Trophoblast cell (in vitro differentiated cells and primary cell): ENCODE measurements at places on chromosomes 13 and 19.

- DNase-seq, result no peak
These were observed 6.5 kb upstream of the SCEL start for GRCh38 chr13:77528834-77529500.

- DNase-seq, result no peak
These were observed 223.6 kb downstream of the TM9SF2 start for GRCh38 chr13:99724633-99725517.

DNA sequence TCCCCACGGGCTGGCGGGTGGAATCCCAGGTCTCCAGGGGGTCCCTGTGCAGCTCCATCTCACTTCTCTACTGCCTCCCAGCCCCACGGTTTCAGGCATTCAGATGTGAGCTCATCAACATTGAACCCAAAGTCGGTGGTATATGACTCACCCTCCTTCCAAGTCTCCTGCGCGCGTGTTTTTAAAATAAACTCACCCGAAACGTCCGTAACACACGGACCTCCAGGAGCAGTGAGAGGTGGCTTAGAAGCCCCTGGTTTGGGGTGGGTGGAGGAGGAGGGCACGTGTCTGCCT is 14.0 kb upstream of the CRTC1 start:
- no peak for DNase-seq

GRCh38 chr19:16328824-16329482 is 4.3 kb downstream of the KLF2 start:
- DNase-seq, result peak; percentile 35

DNA sequence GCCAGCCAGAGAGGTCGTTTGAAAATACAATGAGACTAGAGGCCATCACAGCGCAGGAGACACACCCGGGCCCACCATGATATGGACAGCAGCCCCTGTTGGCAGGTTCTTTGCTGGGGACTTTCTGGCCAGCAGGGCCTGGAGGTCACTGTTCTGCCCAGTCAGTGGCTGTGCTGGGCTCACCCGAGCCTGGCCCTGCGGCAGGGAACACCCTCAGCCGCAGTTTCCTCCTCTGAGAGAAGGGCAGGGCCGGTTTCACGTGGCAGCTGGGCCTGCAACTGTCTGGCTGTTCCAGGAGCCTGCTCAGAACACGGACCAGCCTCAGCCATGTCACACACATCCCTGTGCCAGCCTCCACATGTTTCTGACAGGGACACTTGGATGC is 39.4 kb downstream of the ADPRHL1 start:
- DNase-seq, result no peak

DNA sequence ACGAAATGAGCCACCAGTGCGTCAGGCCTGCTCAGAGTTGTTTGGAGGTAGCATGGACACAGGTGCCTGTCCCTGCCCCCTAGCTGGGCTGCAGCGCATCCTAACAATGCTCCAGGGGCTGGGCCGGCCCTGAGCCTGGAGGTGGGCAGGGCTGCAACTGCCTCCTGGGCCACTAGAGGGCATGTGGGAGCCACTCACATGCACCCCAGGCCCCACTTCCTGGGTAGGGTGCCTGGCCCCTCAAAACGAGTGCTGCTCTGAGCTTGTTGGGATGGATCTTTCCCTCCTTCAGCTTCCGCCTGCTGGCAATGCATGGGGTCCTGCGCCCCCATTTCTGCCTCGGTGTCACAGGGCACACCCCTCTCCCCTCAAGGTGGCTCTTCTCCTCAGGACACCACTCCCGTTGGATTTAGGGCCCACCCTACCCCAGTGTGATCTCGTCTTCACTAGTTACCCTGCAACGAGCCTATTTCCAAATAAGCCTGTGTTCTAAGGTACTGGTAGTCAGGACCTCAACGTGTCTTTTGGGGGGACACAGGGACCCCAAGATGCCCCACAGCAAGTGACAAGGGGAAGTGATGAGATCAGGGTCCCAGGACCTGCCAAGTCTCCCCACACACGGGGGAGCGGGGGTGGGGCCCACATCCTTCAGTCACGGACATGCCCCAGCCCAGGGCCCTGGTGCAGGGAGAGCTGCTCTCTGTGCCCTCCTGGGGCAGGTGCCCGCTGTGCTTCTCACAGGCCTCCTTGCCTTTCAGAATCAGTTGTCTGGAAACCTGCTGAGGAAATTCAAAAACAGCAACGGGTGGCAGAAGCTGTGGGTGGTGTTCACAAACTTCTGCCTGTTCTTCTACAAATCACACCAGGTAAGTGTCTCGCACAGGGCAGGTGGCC is 131.3 kb downstream of the STK24 start:
- DNase-seq, result peak; percentile 42

DNA sequence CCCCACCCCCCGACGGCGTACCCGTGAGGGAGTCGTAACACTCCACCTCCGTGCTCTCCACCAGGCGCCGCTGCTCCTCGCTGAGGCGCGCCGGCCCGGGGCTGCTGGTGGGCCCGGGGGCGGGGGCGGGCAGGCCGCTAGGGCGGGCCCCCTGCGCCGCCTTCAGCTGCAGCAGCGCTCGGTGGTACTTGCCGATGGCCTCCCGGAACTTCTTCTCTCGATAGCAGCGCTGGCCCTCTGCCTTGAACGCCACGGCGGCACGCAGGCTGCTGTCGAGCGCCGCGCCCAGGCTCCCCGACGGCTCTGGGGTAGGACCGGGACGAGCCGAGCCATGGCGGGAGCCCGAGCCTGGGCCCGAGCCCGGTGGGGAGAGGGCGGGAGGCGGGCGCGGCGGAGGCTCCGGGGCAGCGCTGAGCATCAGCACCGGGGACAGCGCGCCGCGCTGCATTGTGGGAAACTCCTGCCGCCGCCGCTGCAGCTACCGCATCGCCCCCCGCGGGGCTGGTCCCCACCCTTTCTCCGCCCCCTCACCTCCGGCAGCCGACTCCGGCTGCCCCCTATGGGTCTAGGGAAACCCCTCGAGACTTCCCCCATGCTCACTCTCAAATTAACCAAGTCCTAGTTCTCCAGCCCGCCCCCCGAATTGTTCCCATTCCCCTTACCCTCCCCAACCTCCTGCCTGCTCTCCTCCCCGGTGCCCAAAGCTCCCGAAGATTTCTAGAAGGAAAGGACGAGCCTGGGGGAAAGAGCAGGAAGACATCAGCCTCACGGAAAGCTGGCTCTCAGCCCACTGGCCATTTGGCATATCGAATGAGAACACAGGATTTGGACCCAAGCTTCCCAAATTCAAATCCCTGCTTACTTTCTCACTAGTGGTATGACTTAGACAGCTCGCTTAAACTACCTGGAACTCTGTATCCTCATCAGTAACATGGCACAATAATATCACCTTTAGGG is at the start of gene TTC9B:
TSS of gene TTC9B (minus strand) at position 451 of the 957 bp plus-strand sequence. CDS start at position 448, 3 bp downstream.
- no peak for DNase-seq

DNA sequence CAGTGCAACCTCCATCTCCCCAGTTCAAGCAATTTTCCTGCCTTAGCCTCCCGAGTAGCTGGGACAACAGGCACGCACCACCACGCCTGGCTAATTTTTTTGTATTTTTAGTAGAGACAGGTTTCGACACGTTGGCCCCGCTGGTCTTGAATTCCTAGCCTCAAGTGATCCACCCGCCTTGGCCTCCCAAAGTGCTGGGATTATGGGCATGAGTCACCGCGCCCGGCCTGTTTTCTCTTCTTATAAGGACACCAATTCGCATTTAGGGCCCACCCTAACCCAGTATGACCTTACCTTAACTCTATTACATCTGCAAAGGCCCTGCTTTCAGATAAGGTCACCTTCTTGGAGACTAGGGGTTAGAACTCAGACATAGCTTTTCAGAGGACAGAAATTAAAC is 35.1 kb downstream of the TMEM161A start:
- peak; percentile 90 for DNase-seq

DNA sequence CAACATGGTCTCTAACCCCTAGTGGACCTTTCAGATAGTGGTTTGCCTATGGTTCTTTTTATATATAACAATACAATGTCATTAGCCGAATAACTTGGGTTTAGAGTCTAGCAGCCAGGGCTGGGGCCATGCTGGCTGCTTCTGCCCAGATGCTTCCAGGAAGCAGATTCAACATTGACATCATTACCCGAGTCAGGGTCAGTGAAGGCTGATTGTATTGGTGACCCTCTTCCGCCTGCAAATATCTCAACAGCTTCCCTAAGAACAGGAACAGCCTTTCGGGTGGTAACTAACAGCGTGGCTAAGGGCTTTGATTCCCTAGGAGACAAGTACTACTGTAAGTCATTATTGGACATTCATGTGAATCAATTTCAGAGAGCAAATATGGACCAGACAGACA is 476.4 kb downstream of the UQCRFS1 start:
- DNase-seq, result no peak

DNA sequence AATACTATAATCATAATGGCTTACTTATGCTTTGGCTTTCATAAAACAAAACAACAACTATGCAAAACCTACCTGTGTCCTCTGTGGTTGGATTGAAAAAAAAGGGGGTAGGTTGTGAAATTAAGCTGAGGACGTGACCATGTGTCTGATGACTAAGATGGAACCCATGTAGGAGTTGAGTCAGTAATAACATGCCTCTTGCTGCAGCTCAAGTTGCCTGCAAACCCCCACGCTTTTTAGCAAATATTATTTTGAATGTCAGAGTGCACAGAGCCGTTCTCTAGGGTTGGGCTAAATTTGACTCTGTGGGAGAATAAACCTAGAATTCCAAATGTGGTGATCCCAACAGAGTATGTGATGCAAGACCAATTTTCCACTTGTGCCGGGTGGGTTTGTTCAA is 209.3 kb downstream of the KCNRG start:
- DNase-seq, result peak; percentile 48

GRCh38 chr13:110734561-110734960 is 21.1 kb downstream of the ING1 start:
- DNase-seq, result no peak

DNA sequence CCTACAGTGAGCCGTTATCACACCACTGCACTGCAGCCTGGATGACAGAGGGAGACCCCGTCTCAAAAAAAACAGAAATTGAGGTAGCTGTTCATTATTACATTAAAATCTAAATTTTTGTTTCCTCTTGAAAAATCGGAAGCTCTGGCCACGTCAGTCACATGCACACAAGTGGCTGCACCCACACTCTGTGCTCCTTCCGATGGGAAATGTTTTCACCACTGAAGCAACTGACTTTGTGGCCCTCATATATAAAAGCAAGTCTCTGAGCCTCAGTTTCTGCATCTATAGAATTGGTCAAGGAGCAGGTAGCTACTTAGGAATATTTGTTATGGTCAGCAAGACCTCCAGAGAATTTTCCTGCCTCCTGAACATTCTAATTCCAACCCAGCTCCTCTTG is 4.5 kb downstream of the LRRC25 start:
- no peak for DNase-seq

DNA sequence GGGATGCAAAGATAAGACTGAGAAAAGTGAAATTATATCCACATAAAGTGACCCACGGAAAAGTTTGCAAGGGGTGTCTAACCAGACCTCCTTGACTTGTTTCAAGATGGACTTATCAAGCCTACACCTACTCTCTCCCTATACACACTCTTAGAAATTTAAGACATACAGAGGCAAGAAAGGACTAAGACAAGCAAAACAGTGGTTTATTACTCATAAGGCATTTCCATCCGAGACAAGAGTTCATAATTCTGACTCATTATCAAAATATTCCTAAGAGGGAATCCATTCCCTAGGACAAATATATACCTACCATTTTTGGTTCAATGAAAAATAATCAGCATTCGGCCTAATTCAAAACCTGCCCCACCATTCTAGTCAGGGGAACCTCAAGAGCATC is 232.6 kb upstream of the GPC6 start:
- DNase-seq, result no peak

GRCh38 chr13:45004096-45004495 is 14.8 kb downstream of the GPALPP1 start:
- no peak for DNase-seq

GRCh38 chr19:33402421-33403220 is 29.1 kb downstream of the CEBPG start:
- DNase-seq, result no peak
